ENCODE measurements at places on chromosomes 5 and 9.

GRCh38 chr5:33317271-33317670 is 123.5 kb upstream of the TARS1 start:
- no peak for DNase-seq

DNA sequence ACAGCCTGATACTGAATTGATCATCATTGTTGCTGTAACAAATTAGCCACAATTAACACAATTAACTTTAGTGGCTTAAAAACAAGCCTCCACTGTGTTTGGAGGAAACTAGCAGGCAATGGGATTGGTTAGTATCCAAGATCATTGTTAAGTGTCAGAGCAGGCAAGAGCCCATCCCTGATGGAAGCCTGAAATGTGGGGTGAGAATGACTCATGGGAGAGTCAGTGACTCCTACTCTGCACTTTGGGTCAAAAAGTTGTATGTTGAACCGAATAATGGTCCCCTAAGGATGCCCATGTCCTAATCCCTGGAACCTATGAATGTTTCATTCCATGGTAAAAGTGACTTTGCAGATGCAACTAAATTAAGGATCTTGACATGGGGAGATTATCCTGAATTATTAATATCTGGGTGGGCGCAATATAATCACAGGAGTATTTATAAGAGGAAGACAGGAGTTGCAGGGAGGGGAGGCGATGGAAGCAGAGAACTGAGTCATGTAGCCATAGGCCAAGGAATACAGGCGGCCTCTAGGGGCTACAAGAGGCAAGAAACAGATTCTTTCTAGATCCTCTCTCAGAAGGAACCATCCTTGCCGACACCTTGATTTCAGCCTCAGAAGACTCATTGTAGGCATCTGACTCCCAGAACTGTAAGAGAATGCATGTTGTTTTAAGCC is 28.8 kb downstream of the ALG2 start:
- DNase-seq = no peak

DNA sequence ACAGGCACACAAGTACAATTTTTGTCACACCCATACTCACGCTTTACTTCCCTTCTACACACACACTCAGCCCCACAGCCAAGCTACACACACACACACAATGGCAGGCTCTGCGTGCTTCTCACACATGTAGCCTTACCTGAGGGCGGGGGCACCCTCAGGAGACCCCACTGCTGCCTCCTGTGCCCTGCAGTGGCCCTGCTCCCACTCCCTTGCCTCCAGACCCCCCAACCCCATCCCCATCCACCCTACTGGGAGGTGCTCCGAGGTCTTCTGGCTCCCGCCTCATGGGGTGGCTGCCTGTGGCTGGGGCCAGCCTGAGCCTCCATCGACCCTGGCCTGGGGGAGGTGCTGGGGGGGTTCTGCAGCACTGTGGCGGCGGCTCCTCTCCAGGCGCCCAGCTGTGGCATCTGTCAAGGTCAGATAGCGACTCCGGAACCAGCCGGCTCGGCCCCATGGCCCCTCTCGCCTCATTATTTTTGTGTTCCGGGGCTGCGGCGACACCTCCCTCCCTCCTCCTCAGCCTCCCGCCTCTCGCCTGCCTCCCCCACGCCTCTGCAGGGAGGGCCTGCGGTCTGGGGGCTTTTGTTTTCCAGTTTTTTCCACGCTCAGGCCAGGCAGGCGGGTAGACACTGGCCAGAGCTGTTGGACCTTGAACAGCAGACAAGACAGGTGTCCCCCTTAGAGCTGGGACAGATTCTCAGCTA is 21.7 kb downstream of the CXXC5 start:
- DNase-seq = no peak

DNA sequence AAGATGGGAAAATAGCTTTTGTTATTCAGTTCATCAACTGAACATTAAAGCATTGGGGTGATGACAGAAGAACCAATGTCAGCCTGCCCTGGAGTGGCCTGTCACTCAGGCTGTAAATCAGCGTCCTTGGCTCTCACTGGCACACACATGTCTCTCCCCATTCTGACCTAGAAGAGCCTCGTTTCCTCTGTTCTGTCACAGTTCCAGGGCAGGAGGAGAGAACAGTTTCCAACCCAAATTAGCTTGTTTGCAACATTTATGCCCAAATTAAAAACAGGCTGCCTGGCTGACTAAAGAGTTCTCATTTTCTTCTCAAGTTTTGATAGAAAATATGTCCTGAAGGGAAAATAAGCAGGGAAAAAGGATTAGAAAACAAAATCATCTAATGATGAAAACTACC is 520.1 kb downstream of the CHSY3 start:
- no peak for DNase-seq

DNA sequence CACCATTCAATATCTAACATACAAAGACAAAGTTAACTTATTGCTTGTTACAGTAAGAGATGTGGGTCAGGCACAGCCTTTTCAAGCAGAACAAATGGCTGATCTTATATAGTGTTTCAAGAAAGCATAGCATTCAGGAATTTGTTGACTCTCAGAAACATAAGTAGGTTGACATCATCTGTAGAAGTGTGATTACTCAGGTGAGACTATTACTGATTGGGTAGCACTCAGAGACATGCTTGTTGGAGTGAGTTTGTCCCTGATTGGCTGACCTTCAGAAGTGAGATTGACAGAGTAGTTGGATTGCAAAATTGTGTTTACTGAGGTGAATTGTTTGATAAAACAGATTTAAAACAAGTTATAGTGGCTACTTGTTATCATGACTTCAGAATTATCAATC is 30.7 kb upstream of the TNPO1 start:
- peak; percentile 49 for DNase-seq

DNA sequence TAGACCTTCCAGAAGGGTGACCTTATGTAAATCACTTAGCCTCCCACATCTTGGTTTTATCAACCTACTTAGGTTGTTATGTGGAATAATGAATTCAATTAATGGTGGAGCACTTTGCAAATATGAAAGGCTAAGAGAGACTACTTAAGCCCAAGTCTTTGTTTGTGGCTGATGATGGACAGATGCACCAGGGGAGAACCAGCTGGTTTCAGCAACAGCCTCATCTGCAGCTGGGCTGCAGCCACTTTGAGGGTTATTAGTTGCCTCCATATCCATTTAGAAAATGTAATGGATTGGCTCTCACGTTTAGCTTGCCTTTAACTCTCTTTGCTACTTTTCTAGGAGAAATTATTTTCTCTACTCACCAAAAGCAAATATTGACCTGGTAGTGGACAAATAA is 146.6 kb downstream of the ESM1 start:
- no peak for DNase-seq
